NCI-H2171 treated with DMSO at 0.1 percent for 48 hours (cell line): ENCODE measurements at places on chromosomes 1 and 21.
A peak's percentile ranks its signal among the peaks of the same experiment; 100 is the strongest.

GRCh38 chr21:31730712-31731055 lies 1.2 kb downstream of the SCAF4 start:
- DNase-seq, result peak; percentile 33

GRCh38 chr1:24481101-24481500 lies 21.5 kb upstream of the RCAN3 start:
- no peak for DNase-seq

GRCh38 chr1:36570478-36571060 lies 87.9 kb upstream of the CSF3R start:
- DNase-seq, result no peak

- no peak for DNase-seq
Measured at GRCh38 chr1:39933956-39934941, 20.7 kb upstream of the MFSD2A start.

GRCh38 chr1:203308923-203309331 lies 3.6 kb downstream of the BTG2 start:
- DNase-seq, result no peak

GRCh38 chr1:160837558-160838205 lies 25.0 kb downstream of the CD244 start:
- no peak for DNase-seq

- DNase-seq, result peak; percentile 81
Measured at GRCh38 chr1:107339775-107340174, 198.9 kb downstream of the NTNG1 start.

DNA sequence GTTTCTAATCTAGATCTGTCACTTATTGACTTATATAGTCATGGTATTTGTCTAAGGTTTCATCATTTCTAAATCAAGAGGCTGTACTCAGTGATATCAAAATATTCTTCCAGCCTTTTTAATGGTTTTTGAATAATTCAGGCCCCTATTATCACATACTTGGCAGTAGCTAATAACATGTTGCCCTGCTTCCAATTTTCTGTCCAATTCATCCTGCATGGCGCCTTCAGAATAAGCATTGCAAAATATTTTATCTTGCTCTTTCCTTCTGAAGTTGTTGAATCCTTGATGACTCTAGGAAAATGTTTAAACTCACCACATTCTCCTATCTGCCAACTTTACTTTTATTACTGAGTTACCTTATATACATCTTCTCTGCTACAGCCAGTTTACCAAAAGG lies 517.2 kb upstream of the B3GALT2 start:
- DNase-seq, result no peak

- DNase-seq, result peak; percentile 56
Measured at GRCh38 chr1:194104247-194104844, 917.9 kb upstream of the B3GALT2 start.

DNA sequence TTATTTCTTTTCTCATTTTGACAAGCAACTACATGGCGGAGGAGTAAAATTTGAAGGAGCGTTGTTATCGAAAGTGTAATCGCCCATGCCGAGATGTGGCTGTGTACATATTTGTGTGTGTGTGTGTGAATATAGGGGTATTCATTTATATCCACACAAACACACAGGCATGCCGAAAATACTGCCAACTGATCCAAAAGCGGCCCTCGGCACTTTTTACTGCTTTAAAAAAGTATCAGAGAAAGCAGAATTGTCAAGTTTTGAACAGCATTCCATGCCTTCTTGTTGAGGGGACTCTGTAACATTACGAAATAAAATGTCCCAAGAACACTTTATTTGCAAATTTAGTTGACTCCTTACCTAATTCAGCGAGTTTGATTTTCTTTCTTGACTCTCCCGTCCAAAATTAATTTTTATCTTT lies 1.1 kb downstream of the PBX1 start:
- DNase-seq, result no peak

DNA sequence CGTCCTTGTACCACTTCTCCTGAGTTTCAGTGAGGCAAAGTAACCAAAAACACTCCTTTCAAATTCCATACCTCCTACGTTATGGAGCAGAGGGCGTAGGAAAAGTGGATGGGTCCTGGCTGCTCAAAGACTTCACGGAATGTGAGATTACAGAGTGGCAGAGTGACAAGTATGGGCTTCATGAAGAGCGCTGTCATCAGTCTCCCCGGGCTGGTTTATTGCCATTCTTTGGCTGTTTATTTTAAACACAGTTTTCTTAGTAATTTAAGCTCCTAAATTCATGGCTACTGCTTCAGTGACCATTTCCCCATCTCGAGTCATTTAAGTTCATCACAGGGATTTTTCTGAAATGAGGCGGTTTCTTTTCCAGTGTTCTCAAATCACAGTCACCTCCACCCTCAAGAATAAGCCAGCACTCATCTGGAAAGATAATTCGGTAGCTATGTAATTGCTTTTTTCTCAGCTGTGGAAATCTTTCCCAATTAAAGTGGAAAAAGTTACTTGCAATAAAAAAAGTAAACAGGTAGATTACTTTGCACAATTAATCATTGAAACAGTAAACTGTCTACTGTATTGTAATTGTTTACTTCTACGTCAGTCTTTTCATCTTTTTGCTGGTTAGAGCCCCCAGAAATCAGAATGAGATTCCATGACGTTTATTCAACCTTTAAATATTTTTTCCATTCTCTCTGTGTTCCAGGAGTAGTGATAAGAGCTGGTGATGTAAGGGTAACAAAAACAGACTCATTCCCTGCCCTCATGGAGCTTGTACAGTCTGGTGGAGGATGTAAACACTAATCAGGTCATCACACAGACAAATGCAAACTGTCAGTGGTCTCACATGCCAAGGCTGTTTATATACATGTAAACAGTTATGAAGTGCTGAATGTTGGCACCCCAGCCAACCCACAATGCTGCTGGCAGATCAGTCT lies 3.0 kb upstream of the SMYD2 start:
- DNase-seq, result no peak

DNA sequence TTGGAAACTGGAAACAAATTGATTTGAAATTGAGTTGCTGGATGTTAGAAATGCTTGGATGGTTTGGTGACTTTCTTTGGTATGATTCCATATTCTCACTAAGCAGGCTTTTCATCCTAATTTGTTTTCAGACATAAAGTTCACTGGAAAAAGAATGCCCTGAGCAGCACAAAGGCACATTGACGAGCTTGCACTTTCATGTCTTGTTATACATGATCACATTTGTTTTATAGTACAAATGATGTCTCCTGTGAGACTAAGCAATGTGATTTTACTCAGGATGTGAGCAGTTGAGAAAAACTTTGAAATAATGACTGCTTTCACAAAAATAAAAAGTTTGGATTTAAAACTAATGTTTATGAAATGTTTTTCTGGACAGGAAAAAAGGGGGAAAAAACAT lies 63.6 kb downstream of the KCNT2 start:
- DNase-seq, result no peak

DNA sequence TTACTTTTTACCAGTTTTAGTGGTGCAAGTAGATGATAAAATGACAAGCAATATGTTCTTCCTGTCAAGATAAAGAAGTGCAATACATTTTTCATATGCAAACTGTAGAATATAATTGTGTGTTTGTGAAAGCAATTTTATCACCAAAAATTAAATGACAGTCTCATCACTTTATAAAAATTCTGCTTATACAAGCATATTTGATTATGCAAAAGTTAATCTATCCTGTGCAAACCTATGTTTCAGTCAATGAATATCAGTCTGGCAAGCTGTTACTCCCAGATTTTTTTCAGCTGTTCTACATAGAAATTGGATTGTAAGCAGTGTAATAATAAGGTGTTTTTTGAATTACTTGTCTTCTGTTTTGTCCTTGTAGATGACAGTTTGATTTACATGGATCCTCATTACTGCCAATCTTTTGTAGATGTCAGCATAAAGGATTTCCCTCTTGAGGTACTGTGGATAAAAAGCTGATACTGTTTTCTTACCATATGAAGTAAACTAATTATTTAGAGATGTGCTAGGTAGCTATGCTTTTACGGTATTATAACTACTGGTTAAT lies 50.5 kb downstream of the ATG4C start:
- no peak for DNase-seq

DNA sequence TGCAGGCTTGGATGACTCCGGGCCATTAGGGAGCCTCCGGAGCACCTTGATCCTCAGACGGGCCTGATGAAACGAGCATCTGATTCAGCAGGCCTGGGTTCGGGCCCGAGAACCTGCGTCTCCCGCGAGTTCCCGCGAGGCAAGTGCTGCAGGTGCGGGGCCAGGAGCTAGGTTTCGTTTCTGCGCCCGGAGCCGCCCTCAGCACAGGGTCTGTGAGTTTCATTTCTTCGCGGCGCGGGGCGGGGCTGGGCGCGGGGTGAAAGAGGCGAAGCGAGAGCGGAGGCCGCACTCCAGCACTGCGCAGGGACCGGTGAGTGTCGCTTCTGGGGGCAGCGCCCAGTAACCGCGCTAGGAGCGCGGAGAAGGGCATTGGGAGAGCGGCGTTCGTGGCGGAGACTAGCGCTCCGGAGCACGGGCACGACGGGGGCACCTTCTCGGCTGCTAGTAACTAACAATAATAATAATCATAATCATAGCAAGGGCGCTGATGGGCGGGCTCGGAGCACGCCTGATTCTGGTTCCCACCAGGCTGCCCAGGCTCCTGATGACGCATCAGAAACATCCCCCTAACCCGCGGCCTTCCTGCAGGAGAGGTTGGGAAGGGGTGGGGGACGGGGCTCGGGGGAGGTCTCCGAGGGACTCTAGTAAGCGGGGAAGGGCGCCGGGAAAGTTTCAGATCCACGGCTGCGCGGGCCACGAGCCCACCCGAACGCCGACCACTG lies at the start of gene MX1:
TSS of gene MX1 (plus strand) at position 286 of the 722 bp plus-strand sequence. CDS start 5,832 bp downstream, outside the sequence.
- DNase-seq, result no peak

- no peak for DNase-seq
Measured at GRCh38 chr1:224238212-224238611, 55.2 kb downstream of the DEGS1 start.

- DNase-seq, result peak; percentile 43
Measured at GRCh38 chr1:18229625-18230024, 122.0 kb downstream of the IGSF21 start.

DNA sequence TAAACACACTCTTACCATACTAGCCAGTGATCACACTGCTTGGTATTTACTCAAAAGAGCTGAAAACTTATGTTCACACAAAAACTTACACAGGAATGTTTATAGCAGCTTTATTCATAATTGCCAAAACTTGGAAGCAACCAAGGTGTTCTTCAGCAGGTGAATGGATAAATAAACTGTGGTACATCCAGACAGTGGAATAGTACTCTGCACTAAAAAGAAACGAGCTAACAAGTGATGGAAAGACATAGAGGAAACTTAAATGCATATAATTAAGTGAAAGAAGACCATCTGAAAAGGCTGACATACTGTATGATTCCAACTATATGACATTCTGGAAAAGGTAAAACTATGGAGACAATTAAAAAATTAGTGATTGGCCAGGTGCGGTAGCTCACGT lies 20.7 kb upstream of the PDIK1L start:
- DNase-seq, result no peak

DNA sequence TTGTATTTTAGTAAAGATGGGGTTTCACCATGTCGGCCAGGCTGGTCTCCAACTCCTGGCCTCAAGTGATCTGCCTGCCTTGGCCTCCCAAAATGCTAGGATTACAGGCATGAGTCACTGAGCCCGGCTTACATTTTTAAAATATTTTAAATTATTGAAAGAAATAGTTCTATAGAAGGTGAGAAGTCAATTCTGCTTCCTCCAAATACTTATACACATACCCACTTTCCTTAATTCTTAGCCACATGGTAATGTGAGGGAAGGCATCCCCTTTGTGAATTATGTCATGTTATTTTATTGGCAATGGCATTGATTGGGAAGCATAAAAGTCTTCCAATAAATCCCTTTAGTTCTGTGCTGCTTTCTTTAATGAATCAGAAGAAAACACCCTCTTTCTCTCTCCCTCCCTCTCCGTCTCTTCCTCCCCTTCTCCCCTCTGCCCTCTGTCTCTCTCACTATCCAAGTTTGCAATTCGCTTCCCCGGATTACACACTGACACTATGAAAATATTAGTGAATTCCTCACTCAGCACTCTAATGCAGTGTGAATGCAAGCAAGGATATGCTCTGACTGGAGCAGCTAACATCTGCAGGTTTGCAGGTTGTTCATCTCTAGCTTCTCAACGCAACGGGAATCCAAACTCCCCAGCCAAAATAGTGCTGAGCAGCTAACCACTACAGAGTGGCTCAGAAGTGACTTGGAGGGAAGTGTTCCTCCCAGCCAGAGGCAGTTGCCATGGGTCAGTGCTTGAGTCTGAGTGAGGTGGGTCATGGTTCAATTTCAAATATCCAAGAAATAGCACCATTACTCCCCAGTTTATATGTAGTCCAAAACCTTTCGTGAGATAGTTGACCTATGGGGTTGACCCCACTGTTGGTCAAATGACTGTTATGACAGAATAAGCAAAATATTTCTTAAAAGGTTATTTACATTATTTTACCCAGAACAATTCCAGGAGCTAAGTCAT lies 77.8 kb upstream of the CD55 start:
- no peak for DNase-seq

DNA sequence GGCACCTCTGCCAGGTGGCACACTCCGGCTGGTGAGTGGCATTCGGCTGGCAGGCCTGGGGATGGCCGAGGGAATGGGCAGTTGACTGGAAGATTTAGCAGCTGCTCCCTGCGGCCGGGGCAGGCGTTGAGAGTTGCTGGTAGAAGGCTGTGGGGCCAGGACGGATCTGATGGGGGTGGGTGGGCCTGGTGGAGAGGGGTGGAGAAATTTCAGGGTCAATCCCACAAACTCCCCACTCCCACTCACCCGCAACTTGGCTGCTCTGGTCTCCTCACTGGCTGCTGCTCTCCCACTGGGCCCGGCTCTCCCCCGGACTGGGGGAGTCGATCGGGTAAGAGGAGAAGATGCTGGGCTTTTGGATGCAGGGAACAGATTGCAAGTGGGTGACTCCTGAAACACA lies 2.1 kb downstream of the PSRC1 start:
- no peak for DNase-seq

GRCh38 chr1:42941640-42942330 lies 16.9 kb downstream of the SLC2A1 start:
- no peak for DNase-seq

DNA sequence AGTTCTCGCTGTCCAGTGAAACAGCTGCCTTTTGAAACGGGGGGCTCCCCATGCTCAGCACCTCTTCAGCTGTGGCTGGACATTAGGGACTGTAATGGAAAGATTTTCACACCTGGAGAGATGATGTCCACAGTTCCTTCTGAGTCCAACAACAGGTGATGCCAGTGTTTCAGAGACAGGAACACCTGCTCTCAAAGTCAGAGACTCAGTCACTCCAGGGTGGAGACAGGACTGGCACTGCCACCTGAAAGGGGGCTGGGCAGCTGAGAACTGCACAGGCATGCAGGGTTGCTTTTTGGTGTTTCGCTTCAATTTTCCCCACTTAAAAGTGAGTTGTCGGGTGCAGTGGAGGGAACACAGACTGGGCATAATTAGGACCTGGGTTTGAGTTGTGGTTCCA lies 124.8 kb downstream of the GALNT2 start:
- no peak for DNase-seq

DNA sequence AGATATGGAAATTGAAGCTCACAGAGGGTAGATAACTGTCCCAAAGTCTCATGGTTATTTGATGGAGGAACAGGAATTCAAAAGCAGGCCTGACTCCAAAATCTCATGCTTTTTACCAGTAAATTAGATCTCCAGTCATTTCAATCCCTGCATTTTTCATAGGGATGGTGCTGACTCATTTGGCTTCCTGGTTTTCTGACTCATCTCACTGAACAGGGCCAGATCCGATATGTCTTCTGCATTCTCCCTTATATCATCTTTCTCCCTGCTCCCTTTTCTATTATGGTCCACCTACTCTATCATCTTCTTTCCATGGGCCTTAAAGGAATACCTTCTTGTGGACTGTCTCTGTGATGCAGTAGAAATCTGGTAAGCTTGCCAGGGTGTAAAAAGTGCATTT lies 187.2 kb downstream of the FGGY start:
- DNase-seq, result no peak

- DNase-seq, result peak; percentile 95
Measured at GRCh38 chr1:27234049-27234882, at the start of gene WDTC1. Gene WDTC1, plus strand, starts transcription at chr1:27234632. Its CDS starts 26,423 bp downstream, at chr1:27261055.

GRCh38 chr1:112264010-112264409 lies 132.0 kb upstream of the CTTNBP2NL start:
- DNase-seq, result no peak
